ENCODE measurements at places on chromosomes 6 and 20.
A peak's percentile ranks its signal among the peaks of the same experiment; 100 is the strongest.

GRCh38 chr6:125193208-125193607 is 39.6 kb downstream of the TPD52L1 start:
- DNase-seq = no peak

DNA sequence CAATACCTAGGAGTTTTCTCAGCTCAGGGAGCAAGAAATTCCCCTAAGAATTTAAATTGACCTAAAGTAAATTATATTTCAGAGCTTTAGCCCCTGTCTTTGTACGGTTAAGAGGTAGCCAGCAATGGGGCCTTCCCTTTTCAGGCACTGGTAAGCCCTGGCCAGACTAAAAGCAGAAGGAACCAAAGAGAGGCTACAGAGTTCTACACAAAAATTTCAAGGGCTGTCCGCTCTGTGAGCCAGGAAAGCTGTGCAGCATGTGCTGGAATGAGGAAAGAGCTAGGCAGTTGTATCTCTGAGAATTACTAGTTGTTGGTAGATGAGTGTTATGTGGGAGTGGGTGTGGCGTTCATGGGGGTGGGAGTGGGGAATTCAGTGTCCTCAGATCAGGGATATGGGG is 96.3 kb upstream of the MAFB start:
- no peak for DNase-seq

- DNase-seq = peak; percentile 35
Measured at GRCh38 chr6:139996253-139996834, 621.9 kb upstream of the CITED2 start.

DNA sequence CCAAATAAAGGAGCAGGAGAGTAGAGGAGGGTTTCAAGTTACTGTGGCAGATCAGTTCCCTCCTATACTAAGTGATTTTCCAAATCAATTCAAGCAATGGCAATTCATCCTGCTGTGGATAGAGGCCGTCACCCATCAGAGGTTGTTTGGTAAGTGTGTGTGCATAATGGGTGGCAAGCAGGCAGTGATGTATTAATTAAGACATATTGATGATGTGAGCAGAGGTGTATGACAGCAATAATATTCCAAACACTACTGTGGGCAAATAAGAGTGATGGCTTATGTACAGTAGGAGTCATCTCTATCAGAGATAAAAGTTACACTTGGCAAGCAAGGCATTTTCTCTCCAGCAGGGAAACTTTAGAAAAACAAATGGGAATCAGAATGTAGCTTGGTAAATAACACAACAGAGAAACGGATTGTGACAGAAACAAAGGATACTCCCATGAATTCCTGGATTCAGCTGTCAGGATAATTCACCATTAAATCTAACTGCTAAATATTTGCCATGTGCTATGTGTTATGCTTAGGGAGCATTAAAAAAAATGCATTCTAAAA is 196.3 kb downstream of the KHDC1L start:
- no peak for DNase-seq

- DNase-seq = no peak
Measured at GRCh38 chr6:10621847-10622246, 72.6 kb downstream of the C6orf52 start.

- peak; percentile 93 for DNase-seq
Measured at GRCh38 chr20:56722042-56722441, 92.9 kb downstream of the TFAP2C start.

DNA sequence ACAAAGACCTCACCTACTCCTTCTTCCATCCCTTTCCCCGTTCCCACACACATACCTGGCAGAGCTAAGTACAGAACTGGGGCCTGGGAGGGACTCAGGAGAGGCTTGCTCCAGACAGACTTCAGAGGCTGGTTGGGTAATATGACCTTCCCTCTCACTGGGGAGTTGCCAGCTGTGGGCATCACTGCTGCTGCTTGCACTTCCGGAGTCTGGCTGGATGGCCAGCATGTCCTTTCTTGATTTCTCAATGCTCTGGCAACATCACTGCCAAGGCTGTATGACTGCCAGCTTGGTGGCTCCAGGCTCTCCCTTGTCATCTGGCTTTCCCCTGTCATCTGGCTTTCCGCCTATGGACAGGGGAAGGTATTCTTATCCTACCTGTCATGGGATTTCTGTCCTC is 47.8 kb downstream of the CDH22 start:
- no peak for DNase-seq

- DNase-seq = no peak
Measured at GRCh38 chr20:12276011-12276673, 358.4 kb downstream of the BTBD3 start.

DNA sequence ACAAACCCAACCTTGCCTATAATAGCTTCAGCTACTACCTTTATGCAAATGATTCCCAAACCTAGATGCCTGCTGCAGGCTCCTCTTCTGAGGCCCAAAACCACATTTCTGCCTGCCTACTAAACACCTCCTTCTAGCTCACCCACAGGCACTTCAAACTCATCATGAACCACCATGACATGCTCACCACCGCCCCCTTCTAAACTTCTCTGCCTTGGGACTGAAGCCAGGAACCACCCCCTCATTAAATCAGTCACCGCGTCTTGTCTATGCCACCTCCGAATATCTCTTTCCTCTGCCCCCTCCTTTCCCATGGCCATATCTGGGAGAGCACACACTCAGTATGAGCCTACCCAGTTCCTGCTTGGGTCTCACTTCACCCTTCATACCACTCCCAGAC is 101.2 kb downstream of the SNAP25 start:
- no peak for DNase-seq

DNA sequence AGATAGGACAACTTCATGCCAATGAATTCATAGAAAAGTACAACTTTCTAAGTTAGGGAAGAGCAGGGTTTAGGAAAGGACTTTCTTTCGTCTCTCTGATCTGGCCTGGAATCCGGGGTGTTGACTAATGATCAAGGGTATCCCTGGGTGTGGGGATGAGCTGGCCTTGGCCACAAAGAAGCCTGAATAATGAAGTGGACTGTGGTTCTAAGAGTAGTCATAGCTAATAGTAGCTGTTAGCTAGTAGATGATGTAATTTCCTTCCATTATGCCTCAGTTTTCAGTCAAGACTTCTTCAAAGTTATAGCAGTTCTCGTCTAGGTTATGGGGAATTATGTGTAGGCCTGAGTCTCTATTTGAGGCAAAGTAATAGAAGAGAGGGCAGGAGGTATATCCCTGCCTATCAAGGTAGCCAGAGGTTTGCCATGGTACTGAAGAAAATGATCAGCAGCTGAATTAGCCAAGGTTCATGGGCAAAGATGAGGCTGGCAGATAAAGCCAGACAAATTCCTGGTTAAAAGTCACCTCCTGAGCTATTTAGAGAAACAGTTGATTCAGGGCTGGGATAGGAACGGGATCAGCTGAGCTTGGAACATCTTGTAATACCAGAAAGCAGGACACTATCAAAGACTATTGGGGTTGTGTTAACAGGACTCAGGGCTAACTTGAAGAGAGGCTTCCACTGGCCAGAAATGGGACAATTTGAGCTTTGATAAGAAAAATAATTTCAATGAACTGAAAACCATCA is 18.7 kb upstream of the TRPC4AP start:
- DNase-seq = no peak

DNA sequence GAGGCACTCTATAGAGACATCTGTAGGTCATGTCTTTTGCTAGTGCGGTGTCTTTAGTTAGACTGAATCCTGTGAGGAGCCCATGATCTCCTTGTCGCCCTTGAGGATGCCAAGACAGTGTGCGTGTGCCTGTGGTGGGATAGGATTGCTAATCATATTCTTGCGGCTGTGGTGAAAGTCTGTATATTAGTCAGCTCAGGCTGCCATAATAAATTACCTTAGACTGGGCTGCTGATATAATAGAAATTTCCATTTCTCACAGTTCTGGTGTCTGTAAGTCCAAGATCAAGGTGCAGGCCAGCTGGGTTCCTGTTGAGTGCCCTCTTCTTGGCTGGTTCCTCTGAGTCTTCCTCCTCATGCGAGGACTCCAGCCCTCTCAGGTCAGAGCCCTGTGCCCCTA is 141.2 kb downstream of the JARID2 start:
- DNase-seq = no peak

DNA sequence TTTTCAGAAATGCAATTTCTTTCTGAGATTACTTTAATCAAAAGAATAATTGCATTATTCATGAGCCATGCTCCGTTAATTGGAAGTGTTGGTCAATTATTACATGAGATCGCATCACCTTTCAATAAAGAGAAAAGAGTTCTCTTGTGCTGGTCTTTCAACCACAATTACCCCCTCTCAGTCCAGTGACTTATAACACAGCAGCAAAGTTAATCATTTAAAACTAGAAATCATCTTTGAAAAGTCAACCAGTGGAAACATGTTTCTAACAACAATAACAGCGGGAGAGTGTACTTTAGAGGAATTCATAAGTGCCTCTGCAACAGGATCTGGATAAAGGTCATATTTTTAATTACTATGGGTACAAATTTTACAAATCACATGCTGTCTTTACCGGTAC is 384.4 kb upstream of the AGPAT4 start:
- DNase-seq = no peak

DNA sequence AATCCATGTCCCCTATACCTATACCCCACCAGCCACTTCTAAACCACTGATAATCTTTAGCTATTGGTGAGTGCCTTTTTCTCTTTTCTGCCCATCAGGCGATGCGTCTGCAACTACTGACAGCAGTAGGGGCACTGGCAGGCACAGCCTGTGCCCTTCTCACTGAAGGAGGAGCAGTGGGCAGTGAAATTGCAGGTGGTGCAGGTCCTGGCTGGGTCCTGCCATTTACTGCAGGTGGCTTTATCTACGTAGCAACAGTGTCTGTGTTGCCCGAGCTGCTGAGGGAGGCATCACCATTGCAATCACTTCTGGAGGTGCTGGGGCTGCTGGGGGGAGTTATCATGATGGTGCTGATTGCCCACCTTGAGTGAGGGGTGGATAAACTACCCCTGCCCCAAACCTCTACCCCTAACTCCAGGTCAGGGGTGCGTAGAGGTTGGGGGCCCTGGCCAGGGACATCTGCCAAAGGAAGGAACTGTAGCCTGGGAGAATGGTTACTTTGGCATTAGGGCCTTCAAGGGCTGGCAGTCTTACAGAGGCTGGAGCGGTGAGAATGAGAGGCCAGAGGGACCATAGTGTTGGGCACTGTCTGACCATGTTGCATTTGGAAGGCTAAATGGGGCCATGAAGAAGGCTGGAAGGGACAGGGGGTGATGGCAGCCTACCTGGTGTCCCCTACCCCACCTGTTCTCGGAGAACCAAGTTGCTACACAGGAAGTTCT is 851 bp upstream of the HSD17B8 start:
- no peak for DNase-seq

- no peak for DNase-seq
Measured at GRCh38 chr20:49426873-49427272, 55.6 kb downstream of the KCNB1 start.

DNA sequence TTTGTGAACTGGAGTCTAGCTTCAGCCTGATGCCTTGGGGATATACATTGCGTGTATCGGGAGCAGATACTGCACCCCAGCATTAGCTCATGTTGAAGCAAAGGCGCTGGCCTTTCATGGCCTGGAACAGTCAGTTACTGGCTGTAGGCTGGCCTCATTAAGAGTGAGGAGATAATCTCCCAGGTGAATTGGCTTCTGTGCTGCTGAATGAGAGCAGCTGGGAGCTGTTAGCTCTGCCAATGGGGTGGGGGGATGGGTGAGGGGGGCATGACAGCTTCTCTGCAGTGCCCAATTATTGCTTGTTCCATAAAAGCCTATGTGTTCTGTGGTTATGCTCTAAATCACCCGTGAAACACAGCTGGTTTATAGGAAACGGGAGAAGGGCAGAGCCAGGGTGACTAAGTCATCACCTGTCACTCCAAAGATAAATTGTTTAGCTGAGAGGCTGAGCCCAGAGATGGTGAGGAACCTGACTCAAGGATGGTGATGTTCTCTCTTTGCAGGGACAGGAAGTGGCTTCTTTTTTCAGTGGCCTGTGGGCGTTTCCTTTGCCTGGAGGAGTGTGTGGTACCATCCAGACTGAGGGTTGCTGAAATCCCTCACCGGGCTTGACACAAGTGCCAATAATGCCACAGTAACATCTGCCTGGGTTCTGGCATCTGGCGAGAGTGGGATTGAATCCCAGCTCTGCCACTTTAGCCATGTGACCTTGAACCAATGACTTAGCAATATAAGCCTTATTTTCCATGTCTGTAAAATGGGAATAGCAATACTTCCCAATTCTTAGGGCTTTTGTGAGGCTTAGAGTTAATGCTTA is 170.8 kb downstream of the BCAS1 start:
- DNase-seq = peak; percentile 93

- DNase-seq = no peak
Measured at GRCh38 chr6:52285177-52286068, 881 bp upstream of the MCM3 start.

- no peak for DNase-seq
Measured at GRCh38 chr6:18266523-18266912, 2.2 kb upstream of the DEK start.

DNA sequence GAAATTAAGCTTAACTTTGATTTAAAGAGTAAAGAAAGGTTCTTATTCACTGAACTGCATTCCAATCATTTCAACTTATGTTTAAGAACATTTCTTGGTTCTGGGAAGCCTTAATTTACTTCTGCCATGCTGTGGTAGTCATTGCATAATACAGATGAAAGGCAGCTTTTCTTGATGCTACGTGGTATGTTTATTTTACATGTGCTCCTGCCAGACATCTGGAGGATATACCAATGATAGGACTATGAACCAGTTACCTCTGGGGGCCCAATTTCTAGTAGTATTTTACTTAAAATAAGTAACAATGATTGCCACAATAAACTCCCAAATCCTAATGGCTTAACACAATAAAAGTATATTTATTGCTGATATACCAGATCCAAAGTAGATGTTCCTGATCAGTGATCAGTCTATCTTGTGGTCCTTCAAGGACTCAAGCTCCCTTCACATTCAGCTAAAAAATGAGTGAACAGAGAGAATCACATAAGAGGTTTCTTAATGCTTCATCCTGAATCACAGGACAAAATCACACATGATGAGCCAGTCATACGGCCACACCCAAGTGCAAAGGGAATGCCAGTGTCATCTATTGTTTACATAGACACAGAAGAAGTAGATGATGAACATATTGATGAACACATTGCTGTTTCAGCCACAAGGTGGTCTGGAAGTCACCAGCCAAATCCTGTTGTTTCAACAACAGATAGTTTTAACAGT is 56.5 kb upstream of the CCN2 start:
- no peak for DNase-seq

- no peak for DNase-seq
Measured at GRCh38 chr20:60934724-60935123, 317.3 kb upstream of the CDH4 start.

DNA sequence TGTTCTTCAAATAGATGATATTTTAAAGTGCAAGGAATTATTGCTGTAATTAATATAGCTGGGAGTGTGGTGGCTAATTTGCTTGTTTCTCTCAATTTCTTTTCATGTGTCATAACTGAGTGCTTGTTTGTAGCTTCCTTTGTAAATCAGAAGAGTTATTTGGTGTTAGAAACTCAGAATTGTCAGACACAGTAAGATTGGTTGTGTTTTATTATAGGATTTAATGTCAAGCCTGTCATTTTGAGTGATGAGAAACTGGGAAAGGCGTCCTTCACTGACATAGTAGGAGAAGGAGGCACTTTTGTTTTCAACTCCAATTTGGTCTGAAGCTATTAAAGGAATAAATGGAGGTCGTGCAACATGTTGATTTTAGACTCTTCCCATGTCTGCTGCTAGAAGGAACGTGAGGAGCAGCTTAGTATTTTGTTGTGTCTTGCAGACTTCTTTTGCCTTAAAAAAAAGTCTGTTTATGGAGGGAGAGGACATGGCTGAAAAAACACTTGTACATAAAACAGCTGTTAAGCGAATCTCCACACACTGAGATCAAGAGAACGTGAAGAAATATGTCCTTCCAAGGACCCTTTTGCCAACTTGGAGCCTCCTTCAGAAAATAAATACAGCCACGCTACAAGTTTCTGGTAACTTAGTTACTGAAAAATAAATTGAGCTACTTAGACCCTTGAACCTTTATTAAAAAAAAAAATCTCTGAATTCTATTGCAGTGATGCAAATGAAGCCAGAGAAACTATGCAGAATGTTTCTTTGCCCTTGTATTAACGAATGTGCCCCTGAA is 59.5 kb downstream of the BMP6 start:
- no peak for DNase-seq

Measured in KBM-7 (cell line).